ENCODE measurements at places on chromosomes 5 and 9.

DNA sequence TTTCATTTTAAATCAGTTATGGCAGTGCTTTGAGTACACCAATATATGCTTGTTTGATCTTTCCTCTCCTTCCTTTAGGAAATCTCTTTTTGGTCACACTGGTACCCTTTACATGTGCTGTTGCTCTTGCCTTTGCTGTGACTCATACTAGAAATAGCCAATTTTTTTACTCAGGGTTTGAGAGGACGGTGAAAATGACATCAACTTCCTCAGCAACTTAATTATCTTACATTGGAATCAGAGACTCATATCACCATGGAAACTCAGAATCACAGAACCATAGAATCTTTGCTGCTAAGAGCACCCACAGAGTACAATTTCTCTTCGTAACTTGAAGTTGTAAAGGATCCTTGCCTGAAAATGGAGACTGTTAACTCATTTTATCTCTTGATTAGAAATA, 13.8 kb upstream of the ZNF300 start:
- no peak for DNase-seq

DNA sequence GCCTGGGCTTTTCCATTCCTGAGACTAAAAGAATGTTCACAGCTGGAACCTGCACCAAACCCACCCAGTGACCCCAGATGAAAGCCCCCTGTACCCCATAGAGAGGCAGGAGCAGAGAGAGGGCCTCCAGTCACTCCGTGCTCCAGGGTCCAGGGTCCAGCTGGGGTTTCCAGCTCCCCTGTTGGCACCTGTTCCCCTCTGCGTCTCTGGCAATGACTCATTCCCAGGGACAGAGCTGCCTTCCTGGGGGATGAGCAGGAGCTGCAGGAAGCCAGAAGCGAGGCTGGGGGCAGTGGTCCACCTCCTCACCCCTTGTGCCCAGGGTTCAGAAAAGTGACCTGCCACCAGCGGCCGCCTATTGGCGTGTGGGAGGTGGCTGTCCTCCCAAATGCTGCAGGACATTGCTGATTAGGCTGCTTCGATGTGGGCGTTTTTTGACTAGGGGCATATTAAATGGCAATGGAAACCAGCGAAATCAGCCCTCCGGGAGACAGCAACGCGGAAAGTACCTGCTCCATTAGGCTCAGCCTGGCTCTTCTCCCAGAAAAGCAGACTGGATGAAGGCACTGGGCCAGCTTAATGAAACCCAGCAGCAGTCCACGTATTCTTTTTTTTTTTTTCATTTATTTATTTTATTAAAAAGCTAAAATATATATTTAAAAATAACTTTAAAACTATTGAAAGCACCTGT, 97.4 kb downstream of the DAP start:
- DNase-seq = no peak

DNA sequence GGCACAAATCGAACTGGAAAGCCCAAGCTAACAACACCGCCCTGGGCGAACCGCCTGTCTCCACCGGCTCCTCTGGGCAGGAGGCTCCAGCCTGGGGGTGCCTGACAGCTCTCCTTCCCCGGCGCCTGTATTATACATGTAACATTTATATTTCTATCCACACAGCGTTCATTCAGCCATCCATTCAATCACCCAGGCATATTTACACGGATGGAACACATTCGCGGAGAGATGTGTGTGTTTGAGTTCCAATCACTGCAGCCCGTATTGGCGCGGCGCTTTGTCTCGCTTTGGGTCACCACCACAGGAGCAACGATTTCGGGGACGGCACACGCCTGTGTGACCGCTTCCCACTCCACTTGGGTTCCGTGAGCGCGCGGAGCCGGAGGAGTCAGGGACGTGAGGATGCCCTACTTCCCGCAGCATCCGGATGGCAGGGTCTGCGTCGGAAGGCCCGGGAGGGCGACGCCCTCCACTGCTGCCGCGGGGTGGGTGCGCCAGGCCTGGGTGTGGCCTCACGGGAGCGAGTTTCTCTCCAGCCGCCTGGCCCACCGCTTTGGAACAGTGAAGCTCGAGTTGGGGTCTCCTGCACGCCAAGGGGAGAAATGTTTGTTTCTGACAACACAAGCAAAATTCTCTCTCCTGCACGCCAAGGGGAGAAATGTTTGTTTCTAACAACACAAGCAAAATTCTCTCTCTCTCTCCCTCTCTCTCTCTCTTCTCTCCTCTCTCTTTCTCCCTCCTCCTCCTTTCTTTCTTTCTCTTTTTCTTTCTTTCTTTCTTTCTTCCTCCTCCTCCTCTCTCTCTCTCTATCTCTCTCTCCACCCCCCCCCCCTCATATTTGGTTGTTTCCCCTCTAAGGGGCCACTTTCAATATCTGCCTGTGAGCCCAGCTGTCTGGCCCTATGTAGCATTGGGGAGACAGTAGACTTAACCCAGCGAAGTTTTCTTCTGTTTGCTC, 1.1 kb upstream of the SV2C start:
- no peak for DNase-seq

- no peak for DNase-seq
These were observed 456.5 kb upstream of the ZNF608 start for GRCh38 chr5:125202871-125203438.

DNA sequence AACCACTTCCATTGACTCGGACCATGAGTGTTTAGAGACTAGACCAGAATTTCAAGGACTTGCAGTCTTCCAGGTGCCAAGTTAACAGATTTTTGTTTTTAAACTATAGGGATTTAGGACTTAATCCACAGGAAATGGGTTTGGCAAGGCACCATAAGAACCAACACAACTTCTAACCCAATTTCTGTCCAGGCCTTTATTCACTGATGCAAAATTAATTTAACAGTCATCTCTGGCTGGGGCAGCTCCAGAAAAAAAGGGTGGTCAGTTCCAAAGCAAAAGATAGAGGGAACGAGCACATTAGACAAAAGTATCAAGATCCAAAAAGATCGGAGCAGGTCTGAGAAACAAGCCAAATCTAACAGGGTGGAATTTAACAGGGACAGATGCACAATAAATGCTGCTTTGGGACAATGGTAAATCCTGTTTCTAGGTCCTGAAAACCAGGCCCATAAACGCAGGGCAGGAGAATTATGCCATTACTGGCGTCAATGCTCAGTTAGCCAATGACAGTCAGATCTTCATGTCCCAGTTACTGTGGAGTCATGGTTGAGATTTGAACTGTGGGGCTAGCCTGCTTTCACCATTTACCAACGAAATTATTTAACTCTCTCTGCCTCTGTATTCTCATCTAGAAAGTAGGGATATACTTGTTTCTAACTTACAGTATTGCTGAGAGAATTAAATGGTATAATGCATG, 590.8 kb upstream of the BRINP1 start:
- DNase-seq = no peak
